Lower leg skin (tissue), 4 donors: ENCODE measurements at places on chromosomes 7 and 10.

DNA sequence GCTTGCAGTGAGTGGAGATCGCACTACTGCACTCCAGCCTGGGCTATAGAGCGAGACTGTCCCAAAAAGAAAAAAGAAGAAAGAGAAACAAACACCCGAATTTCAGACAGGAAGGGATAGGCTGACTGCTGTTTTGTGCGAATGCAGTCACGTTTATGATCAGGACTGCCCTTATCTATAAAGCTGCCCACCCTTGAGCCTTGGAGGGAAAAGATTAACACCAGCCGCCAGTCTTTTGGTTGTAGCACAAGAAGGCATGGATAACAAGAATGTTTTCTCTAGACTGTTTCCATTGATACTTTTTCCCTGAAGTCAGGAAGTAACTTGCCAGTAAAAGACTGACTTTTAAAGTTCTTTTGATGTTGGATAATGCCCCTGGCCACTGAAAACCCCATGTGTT is 314.0 kb downstream of the BICC1 start:
- no peak for DNase-seq

- DNase-seq = no peak
These were observed 12.0 kb upstream of the CARD11 start for GRCh38 chr7:3055626-3056025.

DNA sequence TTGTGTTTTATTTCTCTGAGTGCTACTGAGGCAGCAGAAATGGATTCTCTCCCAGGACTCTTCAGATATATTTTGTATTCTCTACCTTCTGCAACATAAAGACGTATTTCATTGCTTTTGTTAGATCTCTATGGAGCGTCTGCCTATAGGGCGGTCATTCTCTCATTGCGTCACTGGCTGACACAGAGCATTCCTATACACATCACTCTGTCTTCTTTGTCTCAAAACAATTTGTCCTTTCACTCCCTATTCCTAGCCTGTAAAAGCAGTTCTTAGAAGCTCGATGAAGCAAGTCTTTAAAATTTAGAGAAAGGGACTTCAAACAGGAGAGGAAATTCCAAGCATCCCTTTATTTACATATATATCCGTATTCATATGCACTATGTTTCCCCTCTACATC is 120.6 kb downstream of the CPED1 start:
- DNase-seq = no peak

DNA sequence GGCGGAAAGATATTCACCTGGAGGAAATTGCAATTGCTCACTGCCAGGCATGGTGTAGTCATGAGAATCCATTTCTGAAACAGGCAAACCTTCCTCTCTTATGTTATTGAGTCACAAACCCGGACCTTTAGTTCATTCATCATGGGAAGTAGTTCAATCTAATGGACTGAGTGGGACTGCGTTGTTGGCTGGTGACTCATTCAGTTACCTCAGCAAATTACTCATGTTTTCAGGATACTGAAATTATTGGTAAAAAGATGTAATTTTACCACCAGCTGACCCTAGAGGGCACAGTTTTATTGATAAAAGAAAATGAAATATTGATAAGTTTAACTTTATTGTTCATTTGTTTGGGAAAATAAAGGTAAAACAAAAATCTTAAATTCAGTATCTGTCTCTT is 1194.4 kb upstream of the SORCS1 start:
- DNase-seq = no peak

- DNase-seq = no peak
These were observed 42.2 kb downstream of the MINDY4 start for GRCh38 chr7:30813466-30813865.

GRCh38 chr7:135517060-135517459 is 7.2 kb upstream of the CNOT4 start:
- DNase-seq = no peak

DNA sequence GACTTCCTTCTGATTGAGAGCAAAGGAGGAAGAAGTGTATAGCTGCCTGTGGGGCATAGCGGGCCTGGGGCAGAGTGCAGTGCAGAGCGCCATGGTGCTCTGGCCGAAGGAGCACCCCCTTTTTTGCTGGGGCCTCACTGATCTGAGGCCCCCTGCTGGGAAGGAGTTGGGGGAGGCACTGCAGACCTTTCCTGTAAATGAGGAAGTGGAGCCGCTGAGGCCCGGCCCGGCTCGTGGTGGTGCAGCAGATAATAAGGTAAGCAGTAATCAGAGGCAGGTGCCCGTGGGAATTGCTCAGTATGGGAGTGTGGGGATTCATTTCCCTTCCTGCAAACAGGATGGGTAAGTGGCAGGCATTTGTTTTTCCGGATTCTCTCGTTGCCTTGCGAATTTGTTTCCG is 373.7 kb upstream of the MKI67 start:
- DNase-seq = no peak

DNA sequence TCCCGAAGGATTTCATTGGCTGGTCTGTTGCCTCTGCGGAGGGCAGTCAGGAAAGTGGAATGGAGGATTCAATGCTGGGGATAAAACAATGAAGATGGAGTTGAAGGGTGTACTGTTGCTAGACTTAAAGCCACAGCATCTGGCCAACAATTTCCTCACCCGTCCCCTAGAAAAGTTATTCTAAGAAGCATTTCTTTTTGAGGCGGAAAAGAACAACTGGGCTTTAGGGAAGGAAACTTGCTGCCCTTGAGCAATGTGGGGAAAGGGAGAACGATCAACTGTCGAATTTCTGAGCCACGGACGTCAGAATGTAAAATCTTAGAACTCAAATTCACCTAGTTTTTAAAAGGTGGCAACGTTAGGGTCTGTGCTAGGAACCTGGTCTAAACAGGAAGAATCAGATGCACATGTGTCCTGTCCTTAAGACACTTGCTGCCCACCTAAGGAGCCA is 664 bp downstream of the FMC1 start:
- DNase-seq = no peak

GRCh38 chr10:94320285-94320914 is 42.3 kb downstream of the NOC3L start:
- peak; percentile 91 for DNase-seq

DNA sequence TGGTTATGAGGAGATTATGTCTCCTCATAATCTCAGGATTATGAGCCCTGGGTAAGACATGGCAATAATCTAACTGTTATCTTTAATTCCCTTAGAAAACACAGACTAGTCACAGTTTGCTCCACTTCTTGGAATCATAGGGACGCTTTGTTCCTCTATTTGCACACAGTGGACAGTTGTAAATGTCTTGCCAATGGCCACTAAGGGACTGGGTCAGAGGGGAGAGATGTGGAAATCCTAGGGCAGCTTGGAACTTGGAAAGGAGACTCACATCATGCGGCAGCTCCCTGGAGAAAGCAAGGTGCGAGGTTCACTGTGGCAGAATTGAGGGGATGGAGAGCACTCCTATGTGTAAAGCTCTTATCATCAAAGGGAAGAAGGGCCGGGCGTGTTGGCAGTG is 266.1 kb downstream of the PRPF18 start:
- peak; percentile 70 for DNase-seq
